Cortex of kidney (tissue), 1 donor: ENCODE measurements at places on chromosomes 7 and 10.

DNA sequence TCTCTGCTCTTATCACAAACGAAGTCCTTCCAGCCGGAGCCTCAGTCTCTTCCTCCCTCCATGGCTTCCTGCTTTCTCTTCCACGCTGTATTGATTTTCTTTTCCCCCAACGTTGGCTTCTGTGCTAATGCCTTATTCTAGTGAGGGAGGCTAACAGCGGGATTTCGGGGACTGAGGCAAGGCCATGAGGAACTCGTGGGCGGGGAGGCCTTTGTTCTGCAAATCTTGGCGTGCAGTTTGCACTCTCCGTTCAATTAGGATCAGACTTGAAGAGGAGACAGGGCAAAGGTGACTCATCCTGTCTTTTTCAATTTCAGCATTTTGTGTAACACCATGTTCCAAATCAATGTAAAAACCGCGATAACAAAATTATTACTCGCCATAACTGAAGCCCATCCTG, 25.3 kb downstream of the EN2 start:
- DNase-seq, result no peak

- no peak for DNase-seq
Observed at GRCh38 chr7:47142169-47142866, 439.6 kb downstream of the TNS3 start.

DNA sequence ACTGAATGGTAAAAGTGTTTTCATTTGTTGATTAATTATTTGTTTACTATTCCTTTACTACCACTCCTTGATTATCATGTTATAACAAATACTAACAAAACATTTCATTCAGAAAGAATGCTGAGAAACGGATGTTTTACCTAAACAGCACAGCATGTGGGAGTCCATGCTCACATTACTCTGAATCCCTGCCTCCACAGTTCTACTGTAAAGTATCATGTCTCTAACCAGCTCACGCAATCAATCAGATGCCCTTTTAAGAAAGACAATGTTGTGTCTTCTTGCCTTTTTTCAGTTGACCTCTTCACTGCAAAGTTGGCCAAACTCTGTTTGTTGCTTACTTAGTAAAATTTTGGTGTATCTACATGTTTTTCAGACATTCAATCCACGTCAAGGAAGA, 232.5 kb upstream of the MDFIC start:
- no peak for DNase-seq

DNA sequence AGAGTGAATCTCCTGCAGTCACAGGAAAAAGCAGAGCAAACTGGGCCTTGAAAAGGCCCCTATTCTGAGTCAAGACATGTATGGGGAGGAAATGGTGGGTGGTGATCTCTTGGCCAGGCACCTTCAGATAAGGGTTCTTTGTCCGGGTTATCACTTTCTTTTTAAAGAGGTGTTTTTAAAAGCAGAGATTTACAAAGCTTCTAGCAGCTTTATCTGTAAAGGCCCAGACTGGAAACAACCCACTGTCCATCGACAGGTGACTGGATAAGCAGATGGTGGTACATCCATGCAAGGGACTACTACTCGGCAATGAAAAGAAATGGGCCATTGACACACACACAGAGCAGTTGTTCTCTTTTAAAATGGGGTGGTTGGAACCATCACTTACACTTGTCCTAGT, 596.7 kb upstream of the MKI67 start:
- no peak for DNase-seq

DNA sequence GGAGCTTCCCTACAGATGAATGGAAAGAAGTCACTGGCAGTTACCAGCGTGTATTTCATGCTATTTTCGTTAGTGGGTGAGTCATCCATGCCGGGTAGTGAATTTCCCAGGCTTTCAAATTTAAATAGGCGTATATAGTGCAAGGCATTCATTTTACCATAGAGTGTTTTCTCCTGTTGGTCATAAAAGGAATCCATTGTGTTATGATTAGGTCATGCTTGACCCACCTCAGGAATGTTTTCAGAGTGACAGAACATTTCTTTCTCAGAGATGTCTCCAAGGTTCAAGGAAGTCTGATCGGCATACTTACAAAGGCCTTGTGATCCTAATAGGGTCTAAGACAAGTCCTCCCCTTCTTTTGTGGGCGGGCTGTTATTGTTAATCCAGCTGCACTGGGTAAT, 110.7 kb downstream of the AKR1D1 start:
- DNase-seq, result no peak

DNA sequence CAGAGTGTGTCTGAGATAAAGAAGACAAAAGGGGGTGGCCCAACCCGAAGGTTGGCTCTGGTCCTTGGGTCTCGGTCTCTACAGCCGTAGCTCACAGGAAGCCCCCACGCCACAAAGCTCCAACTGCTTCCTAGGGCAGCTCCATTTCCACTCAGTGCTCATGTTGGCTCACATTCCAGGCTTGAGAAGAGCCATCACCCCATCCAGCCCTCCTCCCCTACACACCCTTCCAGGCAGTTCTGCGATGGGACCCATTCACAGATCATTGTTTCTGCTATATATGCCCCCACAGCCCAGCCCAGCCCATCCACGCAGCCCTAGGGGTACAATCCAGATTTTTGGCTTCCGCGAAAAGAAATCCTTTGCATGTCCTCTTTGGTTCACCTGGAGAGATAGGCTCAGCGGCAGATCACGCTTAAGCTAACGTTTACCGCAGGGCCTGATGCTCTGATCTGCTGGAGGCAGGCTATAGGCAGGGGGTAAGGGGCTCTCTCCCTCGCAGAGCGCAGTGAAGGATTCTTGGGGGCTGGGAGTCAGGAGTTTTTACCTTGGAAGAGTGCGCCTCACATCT, 6.2 kb upstream of the HOXA11 start:
- DNase-seq, result no peak

GRCh38 chr10:78357141-78358063, 323.7 kb downstream of the RPS24 start:
- DNase-seq, result no peak

DNA sequence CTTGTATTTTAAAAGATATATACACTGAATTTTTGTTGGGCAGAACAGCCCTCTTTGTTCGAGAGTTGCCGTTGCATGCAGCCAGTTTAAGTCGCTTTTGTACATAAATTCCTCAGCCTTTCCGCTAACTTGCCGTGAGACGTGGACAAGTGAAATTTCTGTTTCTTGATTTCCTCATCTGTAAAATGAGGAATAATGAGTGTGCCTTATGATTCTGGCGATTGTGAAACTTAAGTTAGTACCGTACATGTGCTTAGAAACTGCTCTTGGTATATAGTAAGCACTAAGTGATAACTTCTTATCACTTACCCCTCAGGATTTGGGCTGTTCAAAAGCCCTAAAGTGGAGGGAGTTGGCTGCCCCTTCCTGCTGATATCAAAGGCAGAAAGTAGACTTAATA, 1.4 kb downstream of the CCNJ start:
- no peak for DNase-seq

GRCh38 chr10:12448340-12448728, 99.0 kb downstream of the CAMK1D start:
- no peak for DNase-seq

DNA sequence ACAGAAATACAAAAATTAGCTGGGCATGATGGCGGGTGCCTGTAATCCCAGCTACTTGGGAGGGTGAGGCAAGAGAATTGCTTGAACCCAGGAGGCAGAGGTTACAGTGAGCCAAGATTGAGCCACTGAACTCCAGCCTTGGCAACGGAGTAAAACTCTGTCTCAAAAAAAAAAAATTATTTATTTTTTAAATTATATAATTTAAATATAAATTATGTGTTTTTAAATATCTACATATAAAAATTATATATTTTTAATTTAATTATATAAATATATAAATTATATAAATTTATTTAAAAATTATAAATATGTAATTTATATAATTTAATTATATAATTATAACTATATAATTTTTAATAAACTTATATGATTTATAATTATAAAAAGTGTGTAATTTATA, 51.2 kb downstream of the PRKG1 start:
- DNase-seq, result no peak

- DNase-seq, result no peak
Observed at GRCh38 chr7:98229991-98230745, 18.9 kb downstream of the BHLHA15 start.

DNA sequence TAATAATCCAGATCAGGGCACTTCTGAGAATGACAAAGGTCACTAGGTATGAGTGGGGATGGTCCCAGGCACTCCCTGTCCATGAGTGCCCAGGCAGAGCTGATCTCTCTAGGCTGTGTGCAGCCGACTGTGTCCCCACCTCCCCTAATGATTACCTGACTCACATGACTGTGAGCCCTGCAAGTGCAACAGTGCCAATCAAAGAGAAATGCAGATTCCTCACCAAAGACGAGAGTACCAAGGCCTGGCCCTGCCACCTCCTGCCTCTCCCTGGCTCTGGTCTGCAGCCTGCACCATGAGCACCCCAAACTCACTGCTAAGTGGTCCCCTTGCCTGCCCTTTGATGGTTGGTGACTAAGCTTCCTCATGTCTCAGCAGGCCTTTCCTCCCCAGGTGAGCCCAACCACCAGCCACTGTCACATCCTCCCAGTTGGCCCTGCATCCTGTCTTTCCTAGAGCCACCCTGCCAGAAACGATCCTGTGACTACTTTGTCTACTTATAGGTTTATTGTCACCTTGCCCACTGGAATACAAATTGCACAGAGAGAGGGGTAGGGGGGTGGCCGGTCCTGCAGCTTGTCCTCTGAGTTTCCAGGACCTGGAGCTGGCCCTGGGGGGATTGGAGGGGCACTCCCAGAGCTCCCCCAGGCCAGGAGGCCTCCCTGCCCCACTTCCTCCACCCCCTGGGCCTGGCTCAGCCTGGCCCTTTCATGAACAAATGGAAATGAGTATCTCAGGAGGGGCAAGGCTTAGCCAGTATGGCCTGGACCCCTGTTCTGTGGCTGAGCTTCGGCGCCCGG, 22.4 kb upstream of the GDF10 start:
- no peak for DNase-seq

GRCh38 chr10:110547139-110547761, 20.2 kb upstream of the SMC3 start:
- DNase-seq, result no peak

DNA sequence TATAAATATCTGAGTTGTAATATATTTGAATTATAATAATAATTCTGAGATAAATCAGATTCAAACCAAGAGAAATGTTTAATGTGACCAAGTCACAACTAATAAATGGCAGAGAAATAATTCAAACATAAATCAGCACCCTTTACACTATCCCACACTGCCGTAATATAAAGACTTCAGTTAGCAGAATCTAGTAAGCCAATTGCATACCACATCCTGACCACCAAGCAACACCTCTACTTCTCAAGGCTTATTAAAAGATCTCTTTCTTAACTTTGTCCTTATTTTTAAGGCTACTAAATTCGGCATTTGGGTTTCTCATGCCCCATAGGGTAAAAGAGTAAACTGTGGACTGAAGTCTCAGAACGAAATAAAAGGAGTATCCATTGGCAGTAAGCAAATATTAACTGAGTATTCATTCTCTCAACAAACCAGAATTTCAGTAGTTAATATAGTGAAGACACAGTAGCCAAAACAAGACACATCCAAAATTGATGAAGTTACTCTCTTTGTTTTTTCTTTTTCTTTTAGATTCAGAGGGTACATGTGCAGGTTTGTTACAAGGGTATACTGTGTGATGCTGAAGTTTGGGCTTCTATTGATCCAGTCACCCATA, 14.8 kb downstream of the ACBD5 start:
- DNase-seq, result no peak

DNA sequence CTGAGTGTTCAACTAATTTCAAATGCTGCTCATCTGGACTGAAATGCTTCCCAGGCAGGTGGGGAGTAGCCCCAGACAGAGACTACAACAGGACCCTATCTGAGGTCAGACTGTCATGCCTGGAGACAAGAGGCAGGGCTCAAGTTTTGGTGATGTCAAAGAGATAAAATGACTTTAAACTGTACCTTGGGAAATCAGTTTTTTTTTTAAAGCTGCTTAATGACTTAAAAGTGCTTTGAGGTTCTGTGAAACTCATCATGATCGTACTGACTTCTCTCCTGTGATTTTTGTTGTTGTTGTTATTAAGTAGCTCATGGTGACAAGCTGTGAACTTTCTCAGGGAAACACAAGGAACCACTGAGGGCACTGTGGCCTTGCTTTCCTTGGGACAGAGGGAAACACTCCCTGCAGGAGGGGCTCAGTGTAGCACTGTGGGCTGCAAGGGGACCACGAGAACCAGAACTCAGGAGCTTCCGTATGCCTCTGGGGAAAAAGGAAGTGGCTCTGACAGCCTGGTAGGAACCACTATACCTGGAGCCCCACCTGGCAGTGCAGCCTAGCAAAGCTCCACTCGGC, 9.5 kb downstream of the HIPK2 start:
- DNase-seq, result no peak

DNA sequence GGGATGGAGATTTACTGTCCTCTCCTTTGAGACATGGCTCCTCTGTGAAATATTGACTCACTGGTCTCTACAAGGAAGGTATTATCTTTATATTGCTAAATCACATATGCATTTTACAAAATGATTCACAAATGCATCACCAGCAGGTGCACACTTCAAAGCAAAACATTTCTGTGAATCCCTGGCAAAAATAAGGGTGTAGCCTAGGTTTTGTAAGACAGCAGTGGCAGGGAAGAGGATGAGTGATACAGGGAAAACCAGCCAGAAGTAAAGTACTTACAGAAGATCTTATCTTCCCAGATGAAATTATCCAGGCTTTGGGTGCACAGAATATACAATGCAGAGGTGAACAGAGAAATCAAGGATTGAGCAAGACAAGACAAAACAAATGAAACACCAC, 1094.6 kb downstream of the GATA3 start:
- DNase-seq, result no peak

DNA sequence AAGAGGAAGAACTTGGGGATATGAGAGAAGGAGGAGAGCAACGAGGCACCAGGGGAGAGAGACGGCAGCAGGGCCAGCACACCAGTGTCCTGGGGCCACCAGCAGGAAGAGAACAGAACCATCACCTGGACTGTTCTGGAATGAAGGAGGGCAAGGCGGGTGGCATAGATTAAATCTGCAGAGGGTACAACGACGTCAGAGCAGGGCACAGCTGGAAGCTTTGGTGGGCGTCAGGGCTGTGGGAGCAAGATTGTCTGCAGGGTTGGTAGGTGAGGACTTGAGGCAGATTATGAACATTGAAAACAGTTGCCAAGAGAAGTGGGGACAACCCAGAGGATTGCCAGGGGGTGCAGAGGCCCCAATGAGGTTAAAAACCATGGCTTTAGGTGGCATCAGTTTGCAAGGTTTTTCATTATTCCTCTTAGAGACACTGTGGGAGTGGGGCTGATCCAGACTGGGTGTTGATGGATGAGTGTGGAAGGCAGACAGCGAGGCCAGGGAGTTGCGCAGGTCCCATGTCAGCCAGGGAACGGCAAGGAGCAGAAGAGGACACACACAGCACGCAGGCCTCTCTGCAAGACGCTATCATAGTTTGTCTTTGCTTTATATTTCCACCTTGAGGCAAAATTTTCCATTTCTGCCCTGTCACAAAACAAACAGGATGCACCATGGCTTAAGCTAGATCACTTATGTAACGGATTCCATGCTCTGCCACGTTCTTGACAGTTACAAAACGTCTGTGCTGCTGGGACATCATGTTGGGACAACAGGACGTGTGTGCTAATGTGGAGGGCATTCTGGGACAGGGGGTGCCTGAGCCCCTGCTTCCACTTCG, 52.5 kb upstream of the LEP start:
- DNase-seq, result no peak
